HCT116 (cell line): ENCODE measurements at places on chromosomes 7 and 10. TPM values are rescaled to one million over a fixed set of nuclear protein-coding genes. Genes with fewer than 3 reads are reported as not detected.

DNA sequence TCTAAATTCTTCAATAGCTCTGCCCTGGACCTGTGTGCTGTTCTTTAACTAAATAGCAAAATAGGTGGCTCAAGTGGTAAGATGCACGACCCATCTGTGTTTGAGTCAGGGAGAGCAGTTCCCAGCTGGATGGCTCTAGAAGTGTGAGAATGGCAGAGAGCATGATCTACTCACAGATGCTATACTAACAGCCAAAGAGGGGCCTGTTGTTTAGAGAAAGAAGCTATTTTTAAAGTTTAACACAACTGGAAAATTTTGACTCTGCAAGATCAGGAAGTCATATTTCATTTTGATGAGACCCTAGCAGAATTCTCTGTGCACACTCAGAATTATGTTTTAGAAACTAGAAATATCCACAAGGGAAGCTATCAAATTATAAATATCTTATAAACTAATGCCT, 87.4 kb upstream of the PIP4K2A start:
- no peak for DNase-seq

- DNase-seq: peak; percentile 65
Observed at GRCh38 chr10:96863922-96864543, 31.9 kb downstream of the LCOR start.

DNA sequence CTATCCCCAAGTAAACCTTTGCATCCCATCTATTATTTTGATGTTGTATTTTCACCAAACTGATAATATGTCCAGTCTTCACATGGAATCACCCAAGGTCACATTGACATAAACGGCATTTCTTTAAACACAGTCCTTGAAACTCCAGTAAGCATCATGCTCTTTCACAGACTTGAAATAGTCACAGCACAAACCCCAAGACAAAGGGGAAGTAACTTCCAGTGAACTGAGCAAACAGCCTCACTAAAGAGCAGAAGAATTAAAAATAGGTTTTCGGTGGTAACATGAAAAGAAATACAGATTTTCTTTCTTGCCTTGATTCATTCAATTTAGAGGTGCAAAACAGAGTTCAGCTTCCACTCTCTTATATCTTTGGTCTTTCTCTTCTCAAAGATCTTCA, 253.7 kb downstream of the SFMBT2 start:
- no peak for DNase-seq

GRCh38 chr7:116431787-116432526, 67.6 kb upstream of the CAV2 start:
- no peak for DNase-seq

DNA sequence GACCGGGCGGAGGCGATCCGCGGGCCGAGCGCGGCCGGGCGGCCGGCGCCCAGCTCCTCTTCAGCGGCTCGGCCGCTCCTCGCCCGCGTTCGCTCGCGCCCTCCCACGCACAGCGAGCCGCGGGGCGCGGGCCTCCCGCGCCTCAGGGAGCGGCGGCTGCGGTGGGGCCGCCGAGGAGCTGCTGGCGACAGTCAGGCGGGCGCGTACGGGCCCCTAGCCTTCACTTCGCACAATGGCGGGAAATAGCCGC, at the start of gene MCMBP:
Gene MCMBP, minus strand, starts transcription at position 234 of the 250 bp plus-strand sequence. CDS start 259 bp downstream, outside the sequence.
- no peak for DNase-seq

- no peak for DNase-seq
Observed at GRCh38 chr10:33327751-33328150, 6.7 kb downstream of the NRP1 start.

HOXA3 gene
- 9.2 TPM for total RNA-seq

GRCh38 chr10:58667658-58668310, 155.1 kb downstream of the BICC1 start:
- no peak for DNase-seq

DNA sequence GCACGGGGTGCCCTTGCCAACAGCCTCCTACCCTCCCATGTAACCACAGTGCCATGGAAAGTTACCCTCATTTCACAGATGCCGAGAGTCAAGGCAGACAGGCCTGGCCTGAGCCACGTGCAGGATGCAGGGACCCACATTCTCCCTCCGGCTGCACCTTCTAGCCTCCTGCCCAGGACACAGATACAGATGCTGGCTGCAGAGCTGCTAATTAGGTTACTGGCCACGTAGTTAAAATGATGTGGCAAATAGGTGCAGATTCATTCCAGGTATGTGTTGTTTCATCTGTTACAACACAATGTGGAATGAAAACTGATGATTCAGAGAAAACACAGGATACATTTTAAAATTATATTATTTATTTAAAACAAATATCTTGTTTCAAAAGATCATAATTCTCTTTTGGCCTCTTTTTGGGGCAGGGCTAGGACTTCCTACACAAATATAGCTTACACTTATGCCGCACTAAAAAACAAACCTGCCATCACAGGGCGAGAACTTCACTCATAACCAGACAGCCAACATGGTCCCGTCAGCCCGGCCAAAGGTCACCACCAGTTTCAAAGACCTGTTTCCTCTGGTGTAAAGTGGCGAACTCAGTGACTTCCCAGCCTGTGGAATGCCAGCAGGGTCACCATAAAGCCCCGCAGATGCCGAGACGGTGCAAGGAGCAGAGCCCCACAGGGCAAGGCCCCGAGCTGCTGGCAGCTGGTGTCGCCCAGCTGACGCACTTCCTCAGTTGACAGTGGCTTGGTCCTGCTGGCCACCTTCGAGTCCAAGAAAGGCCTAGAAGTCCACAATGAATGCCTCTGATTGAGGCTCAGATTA, 83.5 kb downstream of the TNS3 start:
- DNase-seq: no peak

DNA sequence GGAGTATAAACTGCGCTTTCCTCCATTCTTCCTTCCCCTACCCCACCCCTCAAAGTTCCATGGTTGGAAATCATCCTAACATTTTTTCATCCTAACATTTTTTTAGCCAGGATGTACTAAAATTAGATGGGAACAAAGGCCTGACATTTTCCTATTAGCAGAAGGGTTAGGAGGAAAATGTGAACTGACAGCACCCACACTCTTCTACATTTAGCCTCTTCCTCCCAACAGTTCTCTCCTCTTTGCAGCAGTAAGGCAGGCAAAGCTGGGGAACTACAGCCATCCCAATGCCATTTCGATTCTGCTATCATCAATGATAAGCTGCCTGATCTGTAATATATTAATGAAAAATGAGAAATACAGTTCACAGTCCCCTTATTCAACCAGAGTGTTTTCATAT, 11.4 kb upstream of the FAM53B start:
- DNase-seq: no peak

DNA sequence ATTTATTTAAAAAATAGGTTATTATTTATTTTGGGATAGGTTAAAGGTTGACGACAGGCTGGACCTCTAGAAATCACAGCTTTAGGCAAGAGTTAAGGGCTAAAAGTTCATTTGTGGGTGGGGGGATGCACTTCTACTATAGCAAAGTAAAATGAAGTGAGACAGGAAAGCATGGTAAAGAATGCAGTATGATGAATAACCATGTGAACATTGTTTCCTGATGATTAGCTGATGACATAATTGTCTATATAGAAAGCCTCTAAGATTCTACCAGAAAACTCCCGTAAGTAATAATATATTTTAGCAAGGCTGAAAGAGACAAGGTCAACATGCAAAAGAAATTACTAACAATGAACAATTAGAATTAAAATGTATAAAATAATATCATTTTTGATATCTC, 25.7 kb upstream of the PRSS37 start:
- DNase-seq: no peak

SOSTDC1 gene
- total RNA-seq: 0.20 TPM
